ENCODE measurements at places on chromosomes 4 and X. TPM values are rescaled to one million over a fixed set of nuclear protein-coding genes. Genes with fewer than 3 reads are reported as not detected.

Gene IL3RA
- total RNA-seq, result 5.4 TPM

Gene IQCM
- not detected for total RNA-seq

Gene TSPAN6
- total RNA-seq, result 11.1 TPM

Gene SSX2B
- total RNA-seq, result not detected

Gene HEPH
- total RNA-seq, result 22.2 TPM

Gene SAGE1
- total RNA-seq, result not detected
